ENCODE measurements at places on chromosomes 1 and 21.
A peak's percentile ranks its signal among the peaks of the same experiment; 100 is the strongest.

DNA sequence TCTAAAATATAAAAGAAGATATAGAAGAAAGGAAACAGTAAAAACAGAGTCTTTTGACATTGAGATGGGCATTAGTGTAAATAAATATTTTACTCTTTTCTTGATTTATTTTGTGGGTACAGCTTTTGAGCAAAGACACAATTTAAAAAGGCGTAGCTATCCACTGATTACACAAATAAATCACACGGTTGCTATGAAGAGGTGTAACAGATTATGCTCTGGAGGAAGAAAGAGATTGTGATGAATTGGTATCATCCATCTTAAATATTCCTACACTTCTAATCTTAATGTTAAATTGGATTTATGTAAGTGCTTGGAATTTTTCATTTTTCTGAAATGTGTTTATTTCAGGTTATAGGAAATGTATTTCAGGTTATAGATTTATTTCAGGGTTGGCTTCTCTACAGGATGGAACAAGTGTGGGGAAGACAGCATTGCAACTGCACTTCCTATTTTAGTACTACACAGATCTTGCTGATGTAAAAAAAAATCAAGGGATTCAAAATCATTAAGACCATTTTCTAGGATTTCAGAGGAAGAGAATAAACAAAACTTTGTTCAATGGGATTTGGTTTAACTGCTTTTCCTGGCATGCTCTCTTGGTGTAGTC, 15.3 kb downstream of the XCL1 start:
- no peak for DNase-seq

DNA sequence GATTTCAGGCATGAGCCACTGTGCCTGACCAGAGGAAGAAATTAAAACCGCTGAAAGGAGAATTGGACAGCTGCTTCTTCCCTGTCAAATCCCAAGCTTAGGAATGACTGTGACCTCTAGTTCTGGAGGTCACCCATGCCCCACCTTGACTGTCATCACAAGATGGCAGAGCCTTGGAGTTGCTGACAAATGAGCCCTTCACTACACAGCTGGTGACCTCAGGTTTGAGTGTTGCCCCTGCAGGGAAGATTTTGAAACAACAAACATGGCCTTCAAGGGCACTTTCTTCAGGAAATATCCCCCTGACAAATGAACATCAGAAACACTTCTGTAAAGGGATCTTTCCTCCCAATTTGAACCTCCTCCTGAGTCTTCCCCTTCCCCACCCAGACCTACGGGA, 6.9 kb upstream of the SLC45A3 start:
- DNase-seq = no peak

DNA sequence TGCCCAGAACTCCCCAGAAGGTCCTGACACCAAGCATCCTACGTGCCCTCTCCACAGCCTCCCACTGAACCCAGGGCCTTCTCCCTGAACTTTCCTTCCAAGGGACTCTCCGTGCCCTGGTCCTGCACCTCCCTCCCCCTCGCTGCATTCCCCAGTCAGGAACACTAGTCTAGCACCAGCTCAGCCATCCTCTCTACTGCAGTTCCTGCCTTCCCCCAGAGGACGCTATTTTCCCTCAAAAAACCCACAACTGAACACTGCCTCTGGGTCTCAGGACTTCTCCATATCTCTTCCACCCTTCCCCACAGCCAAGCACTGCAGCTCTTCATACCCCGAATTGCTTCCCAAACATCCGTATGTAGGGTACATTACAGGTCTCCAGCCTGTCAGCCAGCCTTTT, 12.6 kb upstream of the ARTN start:
- DNase-seq = no peak

- peak; percentile 27 for DNase-seq
Observed at GRCh38 chr1:6209661-6210580, 4.0 kb downstream of the RNF207 start.

- no peak for DNase-seq
Observed at GRCh38 chr1:19728413-19729145, 63.9 kb downstream of the HTR6 start.

GRCh38 chr1:201614262-201615015, 75.5 kb downstream of the NAV1 start:
- no peak for DNase-seq

DNA sequence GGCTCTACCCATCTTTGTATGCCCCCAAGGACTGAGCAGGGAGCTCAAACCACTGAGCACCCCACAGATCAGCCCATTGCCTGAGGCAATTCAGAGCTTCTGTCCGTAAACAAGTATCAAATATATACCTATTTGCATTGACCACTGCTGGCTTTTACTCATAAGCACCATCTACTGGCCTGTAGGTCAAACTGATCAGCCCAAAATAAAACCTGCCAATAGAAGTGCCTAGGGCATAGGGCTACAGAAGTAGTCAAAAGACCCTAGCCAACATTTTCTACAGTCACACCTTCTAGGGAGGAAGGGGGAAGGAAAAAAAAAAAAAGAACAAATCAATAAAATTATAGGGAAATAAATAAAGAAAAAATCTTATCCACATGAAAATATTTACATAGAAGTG, 5.3 kb upstream of the LCE3D start:
- no peak for DNase-seq

- no peak for DNase-seq
Observed at GRCh38 chr1:226660410-226661182, 78.5 kb downstream of the ITPKB start.

GRCh38 chr1:222974496-222974895, 159.7 kb downstream of the DISP1 start:
- no peak for DNase-seq

DNA sequence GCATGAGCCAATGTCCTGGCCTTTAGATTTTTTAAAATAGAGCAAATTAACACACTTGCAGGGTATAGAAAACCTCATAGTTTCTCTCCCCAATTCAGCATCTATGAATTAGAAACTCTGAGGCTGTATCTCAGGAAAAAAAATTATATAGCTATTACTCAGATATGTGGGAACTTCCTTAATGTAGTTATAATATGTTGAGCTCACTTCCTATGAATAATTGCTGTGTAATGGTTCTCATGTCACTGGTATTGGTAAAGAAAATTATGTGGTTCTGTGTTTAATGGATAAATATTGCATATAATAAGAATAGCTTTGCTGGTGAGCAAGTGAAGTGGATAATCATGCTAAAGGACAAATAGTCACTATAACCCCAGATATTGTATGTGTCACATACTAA, 2019.8 kb downstream of the NCAM2 start:
- DNase-seq = no peak

DNA sequence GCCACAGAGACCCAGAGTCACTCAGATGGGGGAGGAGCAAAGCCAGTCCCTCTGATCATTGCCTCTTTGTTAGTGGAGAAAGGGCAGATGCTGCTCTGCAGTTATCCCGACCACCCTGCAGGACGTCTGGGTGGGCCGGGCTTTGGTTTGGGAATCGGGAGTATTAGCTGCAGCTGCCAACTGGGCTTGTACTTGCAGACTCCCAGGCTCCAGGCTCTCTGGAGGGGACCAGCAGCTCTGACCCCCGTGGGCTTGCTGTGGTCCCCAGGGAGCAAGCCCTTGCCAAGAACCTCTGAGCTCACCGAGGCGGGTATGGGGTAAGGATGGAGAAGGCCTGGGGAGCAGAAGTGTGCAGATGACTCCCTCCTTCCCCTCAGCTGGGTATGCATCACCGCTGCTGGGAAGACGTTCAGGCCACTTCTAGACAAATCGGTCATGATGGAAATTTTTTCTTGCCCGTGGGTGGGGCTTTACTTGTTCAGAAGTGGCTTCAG, 21.6 kb downstream of the MAPKAPK2 start:
- no peak for DNase-seq

GRCh38 chr21:31845151-31845729, 27.6 kb upstream of the HUNK start:
- DNase-seq = no peak

GRCh38 chr21:46108827-46109312, 11.0 kb downstream of the COL6A2 start:
- no peak for DNase-seq

GRCh38 chr1:200336101-200336845, 73.6 kb downstream of the ZNF281 start:
- DNase-seq = no peak

DNA sequence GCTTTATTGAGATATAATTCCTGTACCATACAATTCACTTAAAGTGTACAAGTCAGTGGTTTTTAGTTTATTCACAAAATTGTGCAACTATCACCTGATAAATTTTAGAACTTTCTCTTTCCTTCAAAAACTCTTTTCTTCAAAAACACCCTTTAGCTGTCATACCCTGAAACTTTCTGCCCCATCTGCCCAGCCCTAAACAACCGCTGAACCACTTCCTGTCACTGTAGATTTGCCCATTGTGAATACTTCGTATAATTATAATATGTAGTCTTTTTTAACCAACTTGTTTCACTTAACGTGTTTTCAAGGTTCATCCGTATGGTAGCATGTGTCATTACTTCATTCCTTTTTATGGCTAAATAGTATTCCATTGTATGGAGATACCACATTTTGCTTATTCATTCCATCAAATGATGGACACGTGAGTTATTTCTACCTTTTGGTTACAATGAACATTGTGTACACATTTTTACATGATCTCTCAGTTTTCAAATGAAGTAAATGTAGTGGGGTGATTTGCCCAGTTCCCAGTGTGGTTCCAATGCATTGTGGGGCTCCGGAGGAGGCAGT, 37.9 kb downstream of the WNT4 start:
- no peak for DNase-seq

DNA sequence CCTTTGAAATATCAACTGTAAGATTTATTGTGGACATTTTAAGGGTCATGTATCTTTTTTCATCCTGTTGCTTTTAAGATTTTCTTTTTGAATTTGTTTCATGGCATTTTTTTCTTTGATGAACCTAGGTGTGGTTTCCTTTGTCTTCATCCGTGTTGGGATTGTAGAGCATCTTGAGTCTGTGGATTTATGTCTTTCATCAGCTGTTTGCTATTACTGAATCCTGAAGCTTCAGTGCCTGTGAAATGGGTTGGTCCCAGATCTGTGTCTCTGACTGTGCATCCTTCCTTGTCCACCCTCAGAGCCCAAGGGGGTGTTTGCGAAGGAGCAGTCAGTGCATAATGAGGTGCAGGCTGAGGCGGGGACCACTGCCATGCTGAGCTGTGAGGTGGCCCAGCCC, 37.3 kb downstream of the OBSCN start:
- no peak for DNase-seq

GRCh38 chr1:84541679-84542078, 32.6 kb downstream of the CTBS start:
- DNase-seq = no peak

GRCh38 chr1:32082022-32082421, 9.3 kb downstream of the TMEM39B start:
- no peak for DNase-seq

GRCh38 chr1:209241487-209241886, 342.0 kb upstream of the CAMK1G start:
- DNase-seq = no peak

DNA sequence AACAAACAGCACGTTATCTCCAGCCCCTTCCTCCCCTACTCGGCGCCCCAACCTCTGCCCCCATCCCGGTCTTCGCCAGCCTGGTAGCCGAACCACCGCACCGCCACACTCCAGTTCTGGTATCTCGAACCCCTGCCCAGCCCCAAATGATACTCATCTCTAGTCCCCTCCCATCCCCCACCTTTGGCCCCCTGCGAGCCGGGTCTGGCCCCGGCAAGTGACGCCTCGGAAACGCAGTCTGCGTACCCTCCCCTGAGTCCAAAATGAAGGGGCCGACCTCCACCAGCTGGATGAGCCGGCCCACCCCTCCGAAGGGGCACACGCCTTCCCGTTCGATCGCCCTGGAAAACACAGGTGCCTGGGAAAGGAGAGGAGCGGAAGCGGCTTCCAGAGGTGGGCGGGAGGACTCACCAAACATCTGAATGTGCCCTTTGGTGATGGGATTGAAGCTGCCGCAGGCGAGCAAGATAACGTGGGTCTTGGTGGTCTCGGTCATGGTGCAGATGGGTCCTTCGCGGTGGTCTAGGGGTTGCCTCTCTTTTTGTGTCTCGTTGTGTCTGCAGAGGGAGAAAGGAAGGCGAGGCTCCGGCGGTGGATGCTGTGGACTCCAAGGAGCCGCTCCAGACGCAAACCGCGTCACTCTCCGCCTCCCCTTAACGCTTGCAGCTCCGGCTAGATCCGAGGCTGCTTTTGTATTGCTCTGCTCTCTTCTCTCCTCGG, at the start of gene NMNAT2:
NMNAT2 (minus strand) TSS at position 609 of the 720 bp plus-strand sequence; CDS start at position 496, 113 bp downstream.
- no peak for DNase-seq

DNA sequence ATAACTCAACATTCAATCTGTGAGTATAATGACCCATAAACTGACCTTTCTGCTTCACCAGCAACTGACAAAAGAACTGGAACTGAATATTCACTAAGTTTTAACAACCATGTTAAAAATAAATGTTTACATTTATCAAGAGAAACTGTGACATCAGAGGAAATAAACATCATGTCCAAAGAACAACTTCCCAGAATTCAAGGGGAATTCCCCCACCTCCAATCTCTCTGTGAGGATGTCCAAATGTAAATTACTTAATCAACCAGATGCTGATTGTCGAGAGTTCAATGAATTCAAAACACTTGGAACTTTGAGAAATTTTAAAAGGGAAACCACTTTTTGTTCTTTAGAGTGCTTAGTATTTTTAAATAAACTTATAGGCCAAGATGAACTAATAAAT, 365.6 kb upstream of the ADGRL2 start:
- no peak for DNase-seq

- peak; percentile 75 for DNase-seq
Observed at GRCh38 chr1:156251527-156251926, 3.7 kb upstream of the PAQR6 start.

- DNase-seq = no peak
Observed at GRCh38 chr1:167670563-167670962, 40.5 kb downstream of the RCSD1 start.

- DNase-seq = peak; percentile 56
Observed at GRCh38 chr1:223748773-223749733, 36.7 kb downstream of the CAPN2 start.

DNA sequence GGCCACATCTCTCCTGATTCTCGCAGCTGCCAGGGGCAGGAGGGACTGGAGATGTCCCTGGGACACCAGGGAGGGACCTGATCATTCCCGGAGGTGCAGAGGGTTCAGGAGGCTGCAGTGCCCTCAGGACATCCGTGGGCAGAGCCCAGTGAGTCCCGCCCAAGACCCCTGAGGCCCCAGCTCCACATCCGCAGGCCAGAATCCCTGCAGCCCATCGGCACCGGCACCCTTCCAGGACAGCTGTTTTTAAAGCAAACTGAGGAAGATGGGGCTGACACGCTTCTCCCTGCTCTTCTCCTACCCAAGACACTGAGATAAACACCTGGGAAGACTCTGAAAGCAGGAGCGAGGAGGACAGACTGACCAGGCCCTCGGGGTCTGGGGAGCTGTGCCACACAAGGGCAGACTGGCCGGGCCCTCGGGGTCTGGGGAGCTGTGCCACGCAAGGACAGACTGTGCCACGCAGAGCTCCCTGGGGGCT, 25.5 kb downstream of the SLC19A1 start:
- no peak for DNase-seq

GRCh38 chr1:234776256-234776875, 166.4 kb upstream of the IRF2BP2 start:
- no peak for DNase-seq

GRCh38 chr1:14110040-14110439, 410.1 kb downstream of the PRDM2 start:
- no peak for DNase-seq

- DNase-seq = no peak
Observed at GRCh38 chr1:220564216-220564615, 36.3 kb downstream of the MARK1 start.

- DNase-seq = no peak
Observed at GRCh38 chr1:76562292-76562691, 305.0 kb upstream of the ST6GALNAC5 start.
